ENCODE measurements at places on chromosomes 5 and 9.

GRCh38 chr5:167509076-167509475 lies 782.4 kb upstream of the WWC1 start:
- no peak for DNase-seq

DNA sequence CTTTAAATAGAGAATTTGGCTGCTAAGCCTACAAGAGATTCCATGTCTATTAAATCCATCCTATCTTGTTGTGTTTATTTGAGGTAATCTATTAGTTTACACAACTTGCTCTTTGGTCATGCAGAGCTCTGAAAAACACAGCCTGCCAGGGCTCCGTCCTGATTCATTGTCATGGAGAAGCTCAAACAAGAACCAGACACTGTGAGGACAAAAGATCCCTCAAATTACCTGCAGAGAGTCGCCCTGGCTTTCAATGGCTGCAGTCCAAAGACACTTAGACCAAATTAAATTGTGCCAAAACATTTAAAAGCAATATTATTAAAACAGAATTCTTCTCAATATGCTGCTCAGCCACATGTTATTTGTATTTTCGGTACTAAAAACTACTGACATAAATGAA lies 60.1 kb downstream of the CDH18 start:
- DNase-seq: no peak

- no peak for DNase-seq
These were observed 48.1 kb downstream of the ITGA2 start for GRCh38 chr5:53037141-53037859.

- no peak for DNase-seq
These were observed 3.7 kb downstream of the SEMA4D start for GRCh38 chr9:89494199-89494598.

GRCh38 chr5:54279960-54280359 lies 30.4 kb downstream of the ARL15 start:
- no peak for DNase-seq

DNA sequence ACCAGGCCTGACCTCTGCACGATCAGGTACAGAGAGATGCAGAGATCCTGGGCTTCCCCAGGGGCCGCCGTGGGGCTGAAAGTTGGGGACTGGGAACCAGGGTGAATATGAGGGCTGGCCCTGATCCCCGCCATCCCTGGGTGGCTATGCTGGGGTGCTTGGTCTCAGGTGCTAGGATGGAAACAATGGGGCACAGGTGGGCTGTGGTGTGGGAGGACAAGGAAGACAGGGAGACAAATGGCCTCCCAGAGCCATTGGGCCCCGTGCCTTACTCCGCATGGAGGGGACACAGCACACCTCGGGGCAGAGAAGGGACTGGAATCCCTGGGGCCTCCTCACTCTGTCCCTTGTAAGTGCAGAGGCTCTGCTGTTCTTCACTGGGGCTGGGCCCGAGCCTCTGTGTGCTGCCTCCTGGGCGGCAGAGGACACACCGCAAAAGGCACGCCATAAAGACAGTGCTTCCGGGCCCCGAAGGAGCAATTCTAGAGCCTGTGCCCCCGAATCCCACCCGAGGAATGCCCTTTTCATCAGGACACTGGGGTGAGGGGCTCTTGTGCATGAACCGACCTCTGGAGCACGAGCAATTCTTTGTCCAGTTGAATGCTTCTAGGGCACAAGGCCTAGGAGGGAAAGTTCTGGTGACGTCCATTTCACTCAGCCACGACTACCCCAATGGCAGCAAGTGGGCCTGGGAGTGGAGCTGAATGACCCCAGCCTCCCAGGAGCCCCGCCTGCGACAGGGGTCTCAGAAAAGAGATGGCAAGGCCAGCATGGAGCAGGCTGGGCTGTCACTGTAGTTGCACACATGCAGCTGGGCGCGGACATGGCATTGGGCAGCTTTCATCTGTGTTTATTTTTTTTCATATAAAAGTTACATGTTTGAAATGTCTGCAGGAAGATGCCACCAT lies 30.9 kb downstream of the PRRT1B start:
- DNase-seq: no peak

DNA sequence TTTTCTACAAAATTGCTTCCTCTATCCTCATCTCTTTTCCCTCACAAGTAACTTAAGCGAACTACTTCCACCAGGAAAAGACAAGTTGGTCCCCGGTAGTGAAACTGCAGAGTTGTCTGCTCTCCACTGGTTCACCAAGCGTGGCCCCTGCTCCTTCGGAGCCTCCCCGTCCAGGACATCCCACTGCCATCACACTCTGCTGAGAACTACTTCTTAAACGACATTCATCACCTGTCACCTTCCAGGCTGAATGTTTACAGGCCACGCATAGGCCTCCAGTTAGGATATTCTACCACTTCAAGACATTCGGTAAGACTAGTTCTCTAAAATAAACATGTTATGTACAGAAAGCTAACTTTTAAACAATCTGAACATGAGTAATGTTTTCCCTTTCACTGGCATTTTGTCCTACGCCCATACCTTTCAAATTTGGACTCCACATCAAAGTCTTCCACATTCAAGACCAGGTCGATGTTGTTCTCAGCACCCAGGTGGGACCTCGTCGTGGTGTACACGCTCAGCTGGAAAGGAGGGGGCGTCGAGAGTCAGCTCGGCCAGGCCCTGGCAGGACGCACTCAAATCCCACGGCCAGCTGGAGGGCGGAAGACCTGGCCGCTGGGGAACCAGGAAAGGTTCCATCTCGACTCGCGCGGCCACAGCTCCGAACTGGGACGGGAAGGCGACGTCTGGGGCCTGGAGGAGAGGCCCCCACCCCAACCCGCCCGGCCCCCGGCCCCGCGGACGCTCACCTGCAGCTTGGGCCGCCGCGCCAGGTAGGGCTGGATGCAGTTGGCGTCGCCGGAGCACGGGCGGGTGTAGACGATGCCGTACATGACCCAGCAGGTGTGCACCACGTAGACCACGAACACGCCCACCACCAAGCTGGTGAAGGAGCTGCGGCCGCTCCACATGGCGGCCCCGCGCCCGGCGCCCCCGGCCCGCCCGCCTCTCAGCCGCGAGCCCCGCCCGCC lies 683 bp downstream of the CLPTM1L start:
- peak; percentile 75 for DNase-seq

- no peak for DNase-seq
These were observed 382.6 kb downstream of the ADGRV1 start for GRCh38 chr5:90941002-90941720.

DNA sequence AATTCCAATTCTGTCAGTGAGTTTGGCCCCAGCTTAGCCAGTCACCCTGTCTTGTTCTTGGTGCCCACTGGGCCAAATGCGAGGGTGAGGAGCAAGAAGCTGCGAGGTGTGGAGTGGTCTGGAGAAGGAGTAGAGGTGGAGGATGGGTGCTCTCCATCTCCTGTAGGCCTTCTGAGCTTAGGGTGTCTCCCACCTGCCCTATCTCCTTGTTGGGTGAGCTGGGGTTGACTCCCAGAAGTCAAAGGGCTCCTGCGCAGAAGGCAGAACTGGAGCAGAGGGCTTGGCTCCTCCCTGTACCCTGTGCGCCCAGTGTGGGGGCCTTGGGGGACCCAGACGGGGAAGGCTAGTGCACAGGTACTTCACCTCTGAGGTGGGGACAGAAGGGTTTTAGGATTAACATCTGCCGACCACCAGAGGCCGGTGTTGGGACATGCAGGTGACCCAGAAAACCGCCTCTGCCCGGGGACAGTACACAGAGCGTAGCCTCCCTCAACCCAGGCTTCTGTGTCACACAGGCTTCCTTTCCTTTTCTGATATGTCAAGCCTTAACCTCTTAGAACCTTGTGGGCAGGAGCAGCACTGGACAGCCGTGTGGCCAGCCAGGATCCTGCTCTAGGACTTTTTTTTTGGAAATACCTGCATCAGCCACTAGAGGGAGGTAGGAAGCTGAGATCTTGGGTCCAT lies 16.9 kb downstream of the IL5 start:
- peak; percentile 90 for DNase-seq

DNA sequence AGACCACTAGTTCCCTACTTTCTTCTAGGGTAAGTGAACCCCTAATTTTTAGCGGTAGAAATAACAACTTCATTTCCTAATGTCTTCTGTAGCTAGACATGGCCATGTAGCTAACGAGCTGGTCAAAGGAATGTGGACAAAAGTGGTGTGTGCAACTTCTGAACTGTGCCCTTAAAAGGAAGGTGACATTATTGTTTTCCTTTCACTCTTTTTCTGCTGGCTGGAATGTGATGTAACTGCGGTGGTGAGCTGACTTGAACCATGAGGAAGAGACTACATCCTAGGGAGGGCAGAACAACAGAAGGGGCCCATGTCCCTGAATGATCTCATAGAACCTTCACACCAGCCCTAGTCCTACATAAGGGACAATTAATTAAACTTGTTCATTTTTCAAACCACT lies 1.3 kb upstream of the SNX2 start:
- DNase-seq: no peak

GRCh38 chr5:66207800-66208561 lies 63.9 kb downstream of the SREK1 start:
- DNase-seq: no peak

DNA sequence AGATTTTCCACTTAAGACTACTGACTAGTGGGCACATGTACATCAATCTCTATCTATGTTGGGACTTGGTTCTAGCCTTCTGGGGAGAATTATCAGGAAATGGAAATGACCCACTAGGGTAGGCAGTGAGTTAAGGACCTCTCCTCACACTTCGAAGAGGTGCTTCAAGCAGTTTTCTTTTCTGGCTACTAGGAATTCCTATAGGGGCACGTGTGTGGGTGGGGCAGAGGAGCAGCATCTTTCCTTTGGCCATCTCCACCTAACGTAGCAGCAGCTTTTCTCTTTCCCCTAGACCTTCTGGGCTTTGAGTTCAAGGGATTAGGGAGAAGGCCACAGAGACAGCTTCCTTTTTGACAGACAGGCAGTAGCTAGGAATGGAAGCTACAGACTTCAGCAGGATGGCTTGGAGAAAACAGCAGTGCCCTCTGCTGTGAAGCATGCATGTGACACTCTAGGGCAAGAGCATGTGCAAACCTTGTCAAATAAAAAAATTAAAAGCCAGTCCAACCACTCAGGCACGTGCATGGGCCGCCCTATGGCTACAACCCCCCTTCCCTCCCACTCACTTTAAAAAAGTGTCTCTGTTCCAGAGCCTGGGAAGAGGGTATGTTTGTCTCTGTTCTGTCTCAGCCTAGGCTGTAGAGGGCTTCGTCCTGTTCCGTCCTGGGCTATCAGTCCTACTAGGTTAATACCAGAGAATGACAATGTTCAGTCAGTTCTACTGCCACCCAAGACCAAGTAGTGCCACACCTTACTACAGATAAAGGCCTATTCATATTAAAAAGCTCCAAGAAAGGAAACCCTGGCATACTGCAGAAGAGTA lies 8.7 kb upstream of the GFRA3 start:
- no peak for DNase-seq

- no peak for DNase-seq
These were observed 11.6 kb downstream of the BRD9 start for GRCh38 chr5:880816-881550.

- no peak for DNase-seq
These were observed 14.8 kb downstream of the GADD45G start for GRCh38 chr9:89619424-89620138.

All from activated CD4-positive, alpha-beta T cell treated with anti-CD3 and anti-CD28 coated beads, Interleukin-2, amount 10 ng/mL, durations not matched to agents 24 days and 14 days (primary cell).